ENCODE measurements at places on chromosomes 1 and 21.

DNA sequence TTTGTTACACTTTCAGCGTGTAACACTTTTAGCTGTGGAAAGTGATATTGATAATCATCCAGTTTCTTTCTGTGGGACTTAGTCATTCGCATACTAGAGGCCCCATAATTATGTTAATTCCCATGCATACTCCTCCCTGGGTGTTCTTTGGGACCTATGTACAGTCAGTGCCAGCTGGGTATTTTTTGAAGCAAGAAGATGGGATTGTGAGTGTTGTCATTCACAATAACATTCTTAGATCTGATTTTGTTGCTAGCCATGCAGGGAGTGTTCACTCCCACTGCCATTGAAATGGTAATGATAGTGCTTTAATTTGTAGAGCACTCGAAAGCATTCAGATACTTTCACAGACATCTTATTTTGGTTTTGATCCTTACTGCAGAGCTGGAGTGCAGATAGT, 11.6 kb downstream of the SARS1 start:
- H3K27me3 ChIP-seq: no peaks in the 10 kb centered on the region
- peaks cover 63% of the 10 kb centered on the region for H3K36me3 ChIP-seq
- no peak overlapping the region for H3K4me3 ChIP-seq
- no peak overlapping the region for H3K27ac ChIP-seq
- DNase-seq: no peak

GRCh38 chr1:228358764-228359612, 47.6 kb downstream of the TRIM11 start:
- H3K27me3 ChIP-seq: no peaks in the 10 kb centered on the region
- H3K27ac ChIP-seq: no peak overlapping the region
- no peaks in the 10 kb centered on the region for H3K4me1 ChIP-seq
- H3K4me3 ChIP-seq: no peak overlapping the region

GRCh38 chr1:167158813-167159275, 61.8 kb upstream of the POU2F1 start:
- no peaks in the 10 kb centered on the region for H3K4me1 ChIP-seq
- no peaks in the 10 kb centered on the region for H3K36me3 ChIP-seq
- DNase-seq: no peak
- no peak overlapping the region for H3K27ac ChIP-seq

GRCh38 chr1:113542221-113542701, 151.9 kb downstream of the MAGI3 start:
- no peak for DNase-seq
- H3K4me3 ChIP-seq: no peak overlapping the region
- H3K27me3 ChIP-seq: no peaks in the 10 kb centered on the region
- H3K27ac ChIP-seq: no peak overlapping the region
- H3K4me1 ChIP-seq: no peaks in the 10 kb centered on the region

- H3K27me3 ChIP-seq: no peaks in the 10 kb centered on the region
- H3K27ac ChIP-seq: no peak overlapping the region
- DNase-seq: no peak
- H3K36me3 ChIP-seq: no peaks in the 10 kb centered on the region
Observed at GRCh38 chr1:194300340-194300739, 1113.9 kb upstream of the B3GALT2 start.

- peaks cover 4% of the 10 kb centered on the region for H3K27me3 ChIP-seq
- no peak overlapping the region for H3K4me3 ChIP-seq
- no peaks in the 10 kb centered on the region for H3K36me3 ChIP-seq
- no peaks in the 10 kb centered on the region for H3K4me1 ChIP-seq
- no peak for DNase-seq
Observed at GRCh38 chr1:209454340-209454994, 129.0 kb upstream of the CAMK1G start.

GRCh38 chr1:159817276-159818041, 9.2 kb upstream of the SLAMF8 start:
- DNase-seq: no peak
- H3K4me1 ChIP-seq: no peaks in the 10 kb centered on the region
- H3K4me3 ChIP-seq: no peak overlapping the region
- peaks cover 3% of the 10 kb centered on the region for H3K27me3 ChIP-seq

DNA sequence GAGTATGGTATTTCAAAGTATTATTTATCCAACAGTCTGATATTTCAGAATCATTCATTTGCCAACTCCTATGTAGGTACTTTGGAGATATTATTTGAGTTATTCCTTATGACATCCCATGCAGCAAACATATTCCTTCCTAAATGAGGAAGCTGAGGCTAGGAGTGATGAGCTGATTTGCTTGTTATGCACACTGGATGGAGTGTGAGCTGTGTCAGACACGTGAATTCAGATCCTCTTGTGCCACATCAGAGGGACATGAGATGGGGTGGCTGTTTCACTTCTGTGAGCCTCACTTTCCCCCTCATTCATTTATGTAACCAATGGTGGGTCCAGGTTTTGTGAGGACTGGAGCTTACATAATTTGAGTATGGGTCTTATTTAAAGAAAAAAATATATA, 215.9 kb downstream of the DISC1 start:
- peaks cover 5% of the 10 kb centered on the region for H3K4me1 ChIP-seq
- no peak for DNase-seq
- H3K27me3 ChIP-seq: no peaks in the 10 kb centered on the region
- no peak overlapping the region for H3K27ac ChIP-seq
- no peak overlapping the region for H3K4me3 ChIP-seq
- no peaks in the 10 kb centered on the region for H3K36me3 ChIP-seq

DNA sequence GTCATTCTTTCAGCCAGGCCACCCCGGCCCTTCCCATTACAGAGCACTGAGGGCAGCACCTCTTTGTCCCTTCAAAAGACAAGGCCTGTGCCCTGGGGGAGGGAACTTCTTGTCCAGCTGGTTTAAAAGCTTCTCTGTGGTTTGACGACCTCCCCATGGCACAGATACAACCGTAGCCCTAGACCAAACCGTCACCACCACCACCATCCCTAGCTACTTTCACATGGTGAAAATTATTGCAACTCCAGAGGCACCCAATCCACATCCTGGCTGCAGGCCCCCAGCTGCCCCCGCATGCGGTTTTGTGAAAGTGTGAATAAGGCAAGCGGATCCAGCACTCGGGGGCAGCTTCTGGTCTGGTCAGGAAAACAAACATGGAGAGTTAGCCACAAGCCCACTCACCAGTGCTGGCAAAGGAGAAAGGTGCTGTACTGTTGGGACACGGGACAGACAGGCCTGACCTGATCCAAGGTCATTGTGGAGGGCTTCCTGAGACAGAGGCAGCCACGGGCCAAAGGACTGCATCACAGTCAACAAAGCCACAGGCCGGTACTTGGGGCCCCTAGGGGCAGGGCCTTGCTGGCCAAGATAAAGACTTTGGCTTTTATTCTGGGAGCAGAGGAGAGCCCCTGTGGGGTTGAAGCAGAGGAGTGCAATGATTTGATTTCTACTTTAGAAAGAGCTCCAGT, 31.2 kb downstream of the CDCA8 start:
- no peaks in the 10 kb centered on the region for H3K27me3 ChIP-seq
- H3K36me3 ChIP-seq: no peaks in the 10 kb centered on the region
- H3K27ac ChIP-seq: no peak overlapping the region
- no peak for DNase-seq
- no peaks in the 10 kb centered on the region for H3K4me1 ChIP-seq

- no peak overlapping the region for H3K27ac ChIP-seq
- peaks cover 45% of the 10 kb centered on the region for H3K36me3 ChIP-seq
- H3K4me3 ChIP-seq: no peak overlapping the region
- DNase-seq: no peak
- no peaks in the 10 kb centered on the region for H3K27me3 ChIP-seq
Observed at GRCh38 chr1:167052389-167052788, 37.8 kb downstream of the GPA33 start.

DNA sequence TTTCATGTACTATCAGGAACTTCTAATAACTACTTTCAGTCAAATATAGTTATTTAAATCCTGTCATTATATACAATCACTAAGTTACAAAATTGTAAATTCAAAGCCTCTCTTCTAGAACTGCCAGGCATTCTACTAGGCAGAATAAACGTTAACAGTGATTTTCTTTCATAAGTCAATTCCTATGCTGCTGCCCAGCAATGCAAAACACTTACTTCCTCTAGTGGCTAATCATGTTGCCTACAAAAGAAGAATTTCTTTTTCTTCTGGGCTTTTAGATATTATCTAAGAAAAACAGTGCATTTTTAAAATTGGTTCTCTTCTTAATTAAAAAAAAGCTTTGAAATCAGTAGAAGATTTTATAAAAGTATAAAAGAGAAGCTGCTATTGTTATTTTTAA, 509.8 kb upstream of the ADAMTS5 start:
- no peaks in the 10 kb centered on the region for H3K4me1 ChIP-seq
- H3K27me3 ChIP-seq: no peaks in the 10 kb centered on the region
- H3K27ac ChIP-seq: no peak overlapping the region
- DNase-seq: no peak

DNA sequence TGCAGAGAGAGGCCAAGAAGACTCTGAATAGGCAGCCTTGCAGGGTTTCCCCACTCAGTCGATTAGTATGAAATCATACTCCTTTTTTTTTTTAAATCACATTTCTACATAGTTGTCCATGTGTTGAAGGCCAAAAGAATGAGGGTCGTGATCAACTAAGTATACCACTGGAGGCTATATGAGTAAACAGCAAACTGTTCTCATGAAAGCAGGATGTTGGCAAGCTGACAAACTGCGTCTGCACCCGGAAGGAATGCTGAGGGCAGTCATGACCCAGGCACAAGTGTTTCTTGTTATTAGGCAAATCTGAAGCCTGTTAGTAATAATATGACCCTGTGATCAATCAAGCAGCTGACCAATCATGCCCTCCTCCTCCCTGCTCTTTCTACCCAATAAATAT, 213.2 kb downstream of the USH2A start:
- no peak for DNase-seq
- no peak overlapping the region for H3K27ac ChIP-seq
- no peak overlapping the region for H3K4me3 ChIP-seq

DNA sequence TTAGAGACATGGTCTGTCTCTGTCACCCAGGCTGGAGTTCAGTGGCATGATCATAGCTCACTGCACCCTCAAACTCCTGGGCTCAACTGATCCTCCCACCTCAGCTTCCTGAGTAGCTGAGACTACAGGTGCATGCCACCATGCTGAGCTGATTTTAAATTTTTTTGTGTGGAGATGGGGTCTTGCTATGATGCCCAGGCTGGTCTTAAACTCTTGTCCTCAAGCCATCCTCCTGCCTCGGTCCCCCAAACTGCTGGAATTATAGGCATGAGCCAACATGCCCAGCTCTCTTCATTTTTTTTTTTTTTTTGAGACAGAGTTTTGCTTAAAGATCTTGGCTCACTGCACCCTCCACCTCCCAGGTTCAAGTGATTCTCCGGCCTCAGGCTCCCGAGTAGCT, 24.8 kb upstream of the AGPAT3 start:
- H3K27me3 ChIP-seq: peaks cover 2% of the 10 kb centered on the region
- no peak overlapping the region for H3K4me3 ChIP-seq
- H3K36me3 ChIP-seq: no peaks in the 10 kb centered on the region
- no peak overlapping the region for H3K27ac ChIP-seq

DNA sequence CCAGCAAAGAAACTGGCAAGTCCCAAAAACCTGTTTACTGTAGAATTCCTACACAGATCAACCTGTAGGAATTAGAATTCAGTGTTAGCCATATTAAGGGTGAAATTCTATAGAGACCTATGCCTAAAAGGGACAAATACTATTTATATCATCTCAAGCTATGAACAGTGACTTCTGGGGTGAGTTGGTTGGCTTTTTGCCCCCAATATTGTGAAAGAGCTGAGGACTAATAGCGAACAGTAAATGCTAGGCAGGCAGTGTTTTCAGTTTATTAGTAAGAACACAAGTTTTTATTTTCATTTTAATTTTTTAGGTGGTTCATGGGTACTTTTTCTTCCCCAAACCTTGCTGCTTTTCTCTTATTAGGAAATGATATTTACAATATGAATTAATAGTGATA, 15.3 kb downstream of the SLC16A4 start:
- H3K36me3 ChIP-seq: peaks cover 15% of the 10 kb centered on the region
- H3K27ac ChIP-seq: no peak overlapping the region
- no peak overlapping the region for H3K4me3 ChIP-seq

- no peaks in the 10 kb centered on the region for H3K4me1 ChIP-seq
- H3K4me3 ChIP-seq: no peak overlapping the region
- DNase-seq: no peak
- H3K27ac ChIP-seq: no peak overlapping the region
- H3K27me3 ChIP-seq: peaks cover 5% of the 10 kb centered on the region
Observed at GRCh38 chr1:93056649-93057048, 22.4 kb upstream of the MTF2 start.

DNA sequence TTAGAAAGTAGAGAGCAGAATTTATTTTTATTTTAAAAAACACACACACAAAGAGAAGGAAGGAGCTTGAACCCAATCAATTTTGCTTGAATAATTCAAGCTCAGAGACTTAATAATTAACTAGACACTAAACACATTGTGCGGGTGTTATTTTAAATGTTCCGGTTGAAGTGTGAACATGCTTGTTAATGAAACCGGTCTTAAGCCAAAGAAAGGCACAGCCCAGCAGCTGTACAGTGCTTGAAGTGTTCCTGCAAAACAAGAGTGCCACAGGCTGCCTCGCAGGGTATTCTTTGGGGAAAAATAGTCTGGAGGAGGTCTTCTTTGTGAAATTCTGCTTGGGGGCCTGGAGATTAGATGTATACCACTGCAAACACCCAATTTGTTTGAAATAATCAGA, 2.2 kb upstream of the CDC42BPA start:
- DNase-seq: no peak
- no peak overlapping the region for H3K27ac ChIP-seq
- H3K36me3 ChIP-seq: no peaks in the 10 kb centered on the region
- H3K27me3 ChIP-seq: peaks cover 40% of the 10 kb centered on the region

DNA sequence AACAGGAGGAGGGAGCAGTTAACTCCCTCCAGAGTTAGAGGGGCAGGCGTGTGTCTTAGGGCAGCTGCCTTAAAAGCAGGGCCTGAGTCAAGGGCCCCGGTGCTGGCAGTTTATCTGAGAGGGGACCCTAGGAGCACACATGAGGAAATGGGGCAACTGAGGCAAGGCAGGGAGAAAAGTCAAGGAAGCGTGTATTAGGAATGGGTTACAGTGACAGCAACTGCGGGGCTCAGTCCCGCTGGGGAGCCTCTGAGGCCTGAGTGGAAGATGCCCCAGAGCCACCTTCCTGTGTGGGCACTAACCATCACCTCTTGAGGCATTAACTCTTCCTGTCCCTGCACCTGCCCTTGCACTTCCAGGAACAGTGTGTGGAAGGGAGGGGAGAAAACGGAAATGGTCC, 276.3 kb downstream of the MATN1 start:
- H3K4me3 ChIP-seq: no peak overlapping the region
- no peak for DNase-seq
- H3K4me1 ChIP-seq: no peaks in the 10 kb centered on the region
- H3K27me3 ChIP-seq: no peaks in the 10 kb centered on the region

GRCh38 chr1:151838222-151839081, 1.2 kb downstream of the C2CD4D start:
- H3K27ac ChIP-seq: peak overlapping the region; percentile 86
- peaks cover 3% of the 10 kb centered on the region for H3K36me3 ChIP-seq
- no peaks in the 10 kb centered on the region for H3K27me3 ChIP-seq
- peak; percentile 32 for DNase-seq
- H3K4me3 ChIP-seq: peak overlapping the region; percentile 82
- H3K4me1 ChIP-seq: peaks cover 59% of the 10 kb centered on the region

- H3K36me3 ChIP-seq: no peaks in the 10 kb centered on the region
- no peak for DNase-seq
- H3K4me1 ChIP-seq: peaks cover 26% of the 10 kb centered on the region
- H3K4me3 ChIP-seq: no peak overlapping the region
- H3K27me3 ChIP-seq: no peaks in the 10 kb centered on the region
Observed at GRCh38 chr1:200147742-200148141, 120.2 kb downstream of the NR5A2 start.

Data from CD4-positive, CD25-positive, alpha-beta regulatory T cell (primary cell).